ENCODE measurements at places on chromosomes 3 and 15.
A peak's percentile ranks its signal among the peaks of the same experiment; 100 is the strongest.

GRCh38 chr15:85282504-85283115 is 97.8 kb upstream of the AKAP13 start:
- no peak overlapping the region for H3K27ac ChIP-seq
- peaks cover 4% of the 10 kb centered on the region for H3K4me1 ChIP-seq
- no peak overlapping the region for H3K4me3 ChIP-seq
- no peaks in the 10 kb centered on the region for H3K27me3 ChIP-seq

DNA sequence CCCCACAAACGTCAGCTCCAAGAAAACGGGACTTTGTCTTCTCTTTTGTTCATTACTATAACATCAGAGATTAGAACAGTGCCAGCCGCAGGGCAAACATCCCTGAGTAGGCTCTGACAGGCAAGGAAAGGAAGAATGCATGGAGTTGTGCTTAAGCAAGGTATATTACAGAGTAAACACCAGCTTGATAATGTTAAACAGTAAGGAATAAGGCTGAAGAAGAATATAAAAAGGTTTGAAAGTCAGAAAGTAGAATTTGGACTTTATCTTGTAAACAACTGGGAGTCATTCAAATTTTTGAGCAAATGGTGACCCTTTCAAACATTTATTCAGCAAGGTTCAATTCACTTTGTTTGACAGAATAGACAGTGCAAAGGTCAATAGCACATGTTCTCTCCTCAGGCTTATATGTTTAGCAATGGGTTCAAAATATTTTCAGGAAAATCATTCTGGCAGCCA is 11.0 kb downstream of the GABPB1 start:
- DNase-seq: no peak
- H3K27me3 ChIP-seq: no peaks in the 10 kb centered on the region
- H3K4me3 ChIP-seq: no peak overlapping the region
- H3K36me3 ChIP-seq: peaks cover 29% of the 10 kb centered on the region
- H3K27ac ChIP-seq: no peak overlapping the region

GRCh38 chr15:27731776-27732175 is 367.3 kb downstream of the OCA2 start:
- no peaks in the 10 kb centered on the region for H3K4me1 ChIP-seq
- no peaks in the 10 kb centered on the region for H3K27me3 ChIP-seq
- DNase-seq: no peak
- no peak overlapping the region for H3K27ac ChIP-seq
- H3K36me3 ChIP-seq: no peaks in the 10 kb centered on the region

DNA sequence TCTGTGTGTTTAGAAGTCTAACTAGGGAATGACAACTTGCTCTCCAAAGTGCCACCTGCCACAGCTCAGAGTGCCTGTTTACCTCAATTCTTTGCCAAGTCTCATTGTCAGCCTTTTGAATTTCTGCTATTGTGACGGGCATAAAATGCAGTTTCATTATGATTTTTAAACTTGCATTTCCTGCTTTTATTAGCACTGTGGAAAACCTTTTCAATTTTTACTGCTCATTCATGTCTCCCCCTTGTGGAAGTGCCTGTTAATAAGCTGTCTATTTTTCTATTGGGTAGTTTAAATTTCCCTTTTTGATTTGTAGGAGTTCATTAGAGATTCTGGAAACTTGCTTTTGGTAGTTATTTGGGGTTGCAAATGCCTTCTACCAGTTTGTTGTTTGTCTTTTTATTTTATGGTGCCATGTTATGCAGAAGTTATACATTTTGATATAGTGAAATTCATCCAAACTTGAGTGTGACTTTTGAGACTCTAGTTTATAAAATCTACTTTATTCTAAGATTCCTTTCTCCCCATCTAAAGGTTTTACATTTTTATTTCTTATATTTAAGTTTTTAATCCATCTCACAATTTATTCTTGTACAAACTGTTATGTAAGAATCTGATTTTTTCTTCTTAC is 53.9 kb upstream of the FRMD4B start:
- H3K4me3 ChIP-seq: no peak overlapping the region
- no peak overlapping the region for H3K27ac ChIP-seq
- DNase-seq: no peak
- H3K4me1 ChIP-seq: peaks cover 34% of the 10 kb centered on the region

DNA sequence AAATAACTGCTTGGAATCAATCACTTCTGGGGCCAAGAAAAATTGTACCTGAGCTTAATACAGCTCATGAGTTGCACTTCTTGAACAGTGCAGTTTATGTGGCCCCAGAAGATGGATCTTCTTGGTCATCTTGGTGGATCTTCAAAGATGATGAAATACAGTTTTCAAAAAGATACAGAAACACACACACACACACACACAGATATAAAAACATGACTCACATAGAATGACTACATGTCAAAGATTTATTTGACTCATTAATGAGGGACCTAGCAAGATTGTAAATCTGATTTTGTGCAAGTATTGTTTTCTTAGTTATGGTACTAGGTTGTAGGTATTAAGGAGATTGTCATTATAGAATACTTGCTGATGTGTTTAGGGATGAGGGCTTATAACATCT is 32.6 kb downstream of the PDCD6IP start:
- peak overlapping the region; percentile 74 for H3K27ac ChIP-seq
- H3K4me1 ChIP-seq: peaks cover 35% of the 10 kb centered on the region
- no peaks in the 10 kb centered on the region for H3K27me3 ChIP-seq
- no peak overlapping the region for H3K4me3 ChIP-seq

DNA sequence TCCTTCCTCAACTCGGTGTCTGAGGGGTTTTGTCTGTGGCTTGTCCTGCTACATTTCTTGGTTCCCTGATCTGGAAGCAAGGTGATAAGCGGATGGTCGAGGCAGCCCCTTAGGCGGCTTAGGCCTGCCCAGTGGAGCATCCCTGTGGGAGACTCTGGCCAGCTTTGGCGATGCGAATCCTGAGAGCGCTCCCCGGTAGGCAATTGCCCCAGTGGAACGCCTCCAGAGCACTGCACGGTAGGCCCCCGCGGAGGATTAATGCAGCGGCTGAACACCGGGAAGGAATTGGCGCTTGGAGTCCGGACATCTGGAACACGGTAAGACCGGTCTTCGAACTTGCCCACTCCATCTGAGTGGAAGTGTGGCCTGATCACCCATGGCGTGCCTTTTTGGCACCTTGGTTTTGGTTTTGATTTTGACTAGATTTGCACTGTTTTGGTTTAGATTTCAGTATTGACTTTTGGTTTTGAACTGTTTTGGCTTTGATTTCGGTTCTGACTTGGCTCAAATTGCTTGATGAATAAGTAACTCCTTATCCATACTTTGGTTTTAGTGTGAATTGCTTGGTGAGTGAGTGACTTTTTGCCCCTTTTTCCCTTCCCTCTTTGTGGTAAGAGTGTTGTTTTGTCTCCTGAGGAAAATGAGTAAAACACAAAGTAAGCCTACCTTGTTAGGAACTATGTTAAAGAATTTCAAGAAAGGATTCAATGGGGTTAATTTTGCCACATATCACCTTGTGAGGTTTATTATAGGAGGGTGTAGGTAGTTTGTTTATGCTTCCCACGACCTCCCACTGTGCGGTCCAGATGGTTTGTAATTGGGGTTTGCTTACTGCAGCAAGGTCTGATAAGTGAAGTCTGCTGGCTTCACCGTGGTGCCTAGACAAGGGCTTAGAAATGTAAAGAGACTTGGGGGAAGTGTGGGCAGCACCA is 27.1 kb upstream of the GPR156 start:
- no peak for DNase-seq
- no peak overlapping the region for H3K4me3 ChIP-seq
- H3K27ac ChIP-seq: no peak overlapping the region
- H3K27me3 ChIP-seq: peaks cover 6% of the 10 kb centered on the region
- peaks cover 8% of the 10 kb centered on the region for H3K4me1 ChIP-seq

DNA sequence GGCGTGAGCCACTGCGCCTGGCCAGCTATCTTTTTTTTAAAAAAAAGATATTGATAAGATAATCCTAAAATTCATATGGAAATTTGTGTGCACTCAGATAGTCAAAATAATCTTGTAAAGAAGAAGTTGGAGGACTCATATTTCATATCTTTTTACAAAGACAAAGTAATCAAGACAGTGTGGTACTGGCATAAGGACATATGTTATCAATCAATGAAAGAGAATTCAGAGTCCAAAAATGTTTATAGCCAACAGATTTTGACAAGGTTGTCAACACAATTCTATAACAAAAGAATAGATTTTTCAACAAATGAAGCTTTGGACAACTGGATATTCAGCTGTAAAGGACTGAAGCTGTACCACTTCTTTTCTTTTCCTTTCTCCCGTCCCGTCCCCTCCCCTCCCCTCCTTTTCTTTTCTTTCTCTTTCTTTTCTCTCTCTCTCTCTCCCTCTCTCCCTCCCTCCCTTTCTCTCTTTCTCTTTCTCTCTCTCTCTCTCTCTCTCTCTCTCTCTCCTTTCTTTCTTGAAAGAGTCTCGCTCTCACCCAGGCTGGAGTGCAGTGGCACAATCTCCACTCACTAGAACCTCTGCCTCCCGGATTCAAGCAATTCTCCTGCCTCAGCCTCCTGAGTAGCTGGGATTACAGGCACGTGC is 126.8 kb downstream of the GSK3B start:
- H3K4me3 ChIP-seq: no peak overlapping the region
- no peak overlapping the region for H3K27ac ChIP-seq
- no peak for DNase-seq
- H3K36me3 ChIP-seq: peaks cover 4% of the 10 kb centered on the region
- no peaks in the 10 kb centered on the region for H3K27me3 ChIP-seq

GRCh38 chr3:111027868-111028267 is 43.7 kb upstream of the NECTIN3 start:
- H3K27me3 ChIP-seq: peaks cover 6% of the 10 kb centered on the region
- H3K36me3 ChIP-seq: no peaks in the 10 kb centered on the region
- no peak for DNase-seq
- H3K27ac ChIP-seq: no peak overlapping the region

- no peak overlapping the region for H3K27ac ChIP-seq
- no peaks in the 10 kb centered on the region for H3K36me3 ChIP-seq
- DNase-seq: no peak
- no peaks in the 10 kb centered on the region for H3K4me1 ChIP-seq
- no peak overlapping the region for H3K4me3 ChIP-seq
- H3K27me3 ChIP-seq: peaks cover 3% of the 10 kb centered on the region
These were observed 12.2 kb downstream of the SLCO2A1 start for GRCh38 chr3:134017490-134017889.

GRCh38 chr15:70475921-70476320 is 287.4 kb downstream of the UACA start:
- peaks cover 38% of the 10 kb centered on the region for H3K4me1 ChIP-seq
- H3K36me3 ChIP-seq: no peaks in the 10 kb centered on the region
- H3K27ac ChIP-seq: no peak overlapping the region
- no peak for DNase-seq
- H3K4me3 ChIP-seq: no peak overlapping the region

All from activated CD4-positive, alpha-beta T cell treated with anti-CD3 and anti-CD28 coated beads for 36 hours (primary cell).